Right lung (tissue), 10 donors: ENCODE measurements at places on chromosomes 12 and 14.

GRCh38 chr14:52110441-52111086, 41.7 kb upstream of the NID2 start:
- DNase-seq = no peak

- peak; percentile 42 for DNase-seq
Measured at GRCh38 chr12:126874427-126875026, 1392.4 kb upstream of the TMEM132C start.

GRCh38 chr12:27682534-27682933, 13.7 kb upstream of the REP15 start:
- DNase-seq = no peak

DNA sequence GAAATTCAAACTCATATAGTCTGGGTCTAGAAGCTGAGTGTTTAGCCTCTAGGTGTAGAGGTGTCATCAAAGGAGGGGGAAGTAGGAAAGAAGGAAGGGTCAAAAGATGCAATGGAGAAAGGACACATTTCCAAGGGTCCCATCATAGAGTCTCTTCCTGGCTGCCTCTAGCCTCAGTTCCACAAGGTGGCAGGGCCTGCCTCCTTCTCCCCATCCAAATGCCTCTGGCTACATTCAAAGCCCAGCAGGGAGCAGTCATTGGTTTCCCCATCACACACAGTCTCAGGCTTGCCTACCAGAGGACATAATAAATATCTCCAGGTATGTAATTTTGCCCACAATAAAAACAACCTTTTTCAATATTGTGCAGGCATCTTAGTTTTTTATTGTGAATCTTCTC, 2.1 kb upstream of the CCT2 start:
- DNase-seq = no peak

DNA sequence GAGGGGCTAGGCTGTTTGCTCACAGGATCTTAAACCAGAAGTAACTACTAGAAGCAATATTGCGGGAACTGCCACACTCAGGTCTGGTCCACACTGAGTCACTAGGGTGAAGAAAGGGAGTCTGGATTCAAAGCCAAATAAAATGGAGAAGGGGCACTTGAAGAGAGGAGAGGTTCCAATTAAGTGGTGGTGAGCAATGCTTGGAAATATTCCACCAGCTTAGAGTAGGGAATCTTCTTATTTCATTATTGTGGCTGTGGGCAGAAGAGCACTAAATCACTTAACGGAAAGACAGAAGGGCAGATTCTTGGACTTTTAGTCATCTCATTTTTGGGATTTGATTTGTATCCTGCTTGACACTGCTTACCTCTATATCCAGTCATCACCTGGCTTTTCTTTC, 48.6 kb upstream of the PPP1R12A start:
- DNase-seq = no peak

GRCh38 chr14:87863047-87863446, 129.9 kb downstream of the GALC start:
- no peak for DNase-seq

DNA sequence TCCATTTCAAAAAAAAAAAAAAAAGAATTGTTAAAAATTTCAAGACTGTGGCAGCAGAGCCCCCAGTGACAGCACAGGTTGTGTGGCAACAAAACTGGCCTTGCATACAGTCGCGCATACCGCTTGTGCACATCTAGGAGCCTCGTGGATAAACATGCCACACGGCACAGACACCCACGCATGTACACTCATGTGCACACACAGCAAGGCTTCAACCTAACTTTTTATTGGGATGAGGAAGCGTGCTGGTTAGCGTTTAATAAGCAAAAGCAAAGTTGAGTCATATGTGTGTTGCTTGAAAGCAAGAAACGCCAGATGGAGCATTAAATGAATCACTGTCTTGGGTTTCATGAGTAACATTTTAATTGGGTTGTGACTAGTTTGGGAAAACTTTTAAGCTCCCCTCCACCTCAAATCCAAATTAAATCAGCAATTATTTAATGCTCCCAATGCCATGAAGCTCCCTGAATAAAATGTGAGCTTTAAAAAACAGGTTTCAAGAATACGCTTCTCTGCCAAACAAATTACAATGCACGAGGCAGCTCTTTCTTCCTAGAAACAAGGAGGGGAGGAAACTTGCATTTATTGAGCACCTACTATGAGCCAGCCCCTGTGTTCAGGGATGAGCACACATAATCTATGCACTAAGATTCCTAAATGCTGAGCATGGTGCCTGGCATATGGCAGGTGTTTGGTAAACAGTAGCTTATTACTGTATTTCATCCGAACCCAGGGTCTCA, 35.7 kb upstream of the EML1 start:
- DNase-seq = no peak

DNA sequence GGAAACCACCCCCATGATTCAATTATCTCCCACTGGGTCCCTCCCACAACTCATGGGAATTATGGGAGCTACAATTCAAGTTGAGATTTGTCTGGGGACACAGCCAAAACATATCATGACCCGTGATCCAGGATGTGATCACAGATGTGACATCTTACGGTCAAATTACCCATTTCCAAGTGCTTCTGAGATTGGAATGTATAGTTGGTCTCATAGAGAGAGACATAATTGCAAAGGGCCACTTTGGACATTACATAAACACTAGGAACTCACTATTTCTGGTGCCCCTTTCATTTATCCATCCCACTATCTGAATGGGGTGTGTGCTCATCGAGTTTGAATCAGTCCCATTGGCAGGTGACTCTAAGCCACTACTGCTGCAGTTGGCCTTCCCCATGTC, 204.5 kb downstream of the PHLDA1 start:
- DNase-seq = no peak

GRCh38 chr12:77817276-77817675, 13.4 kb upstream of the NAV3 start:
- no peak for DNase-seq

DNA sequence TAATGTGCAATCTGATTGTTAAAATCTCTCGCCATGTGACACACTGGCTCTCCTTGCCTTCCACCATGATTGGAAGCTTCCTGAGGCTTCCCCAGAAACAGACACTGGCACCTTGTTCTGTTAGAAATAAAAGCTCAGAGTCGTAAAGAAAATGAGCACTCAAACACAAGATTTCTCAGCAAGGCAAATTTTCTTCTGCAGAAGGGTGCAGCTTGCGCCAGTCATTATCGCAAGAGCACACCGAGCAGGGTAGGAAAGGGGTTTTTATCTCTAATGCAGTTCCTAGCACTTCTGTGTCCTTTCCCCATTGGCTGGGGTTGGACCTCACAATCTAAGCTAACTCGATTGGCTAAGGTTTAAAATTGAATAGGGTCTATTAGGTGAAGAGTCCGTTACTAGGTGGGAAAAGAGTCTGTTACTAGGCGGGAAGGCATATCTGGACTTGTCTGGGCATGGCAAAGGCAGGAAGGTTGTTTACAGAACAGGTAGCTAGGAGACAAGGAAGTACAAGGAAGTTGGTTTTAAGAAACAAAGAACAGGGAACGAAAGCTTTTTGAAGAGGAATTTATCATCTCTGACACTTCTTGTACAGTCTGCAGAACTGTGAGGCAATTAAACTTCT, 62.6 kb upstream of the BICD1 start:
- DNase-seq = no peak

- DNase-seq = no peak
Measured at GRCh38 chr14:23056145-23056955, 970 bp downstream of the CDH24 start.

GRCh38 chr12:113818833-113819232, 147.3 kb downstream of the RBM19 start:
- DNase-seq = no peak

DNA sequence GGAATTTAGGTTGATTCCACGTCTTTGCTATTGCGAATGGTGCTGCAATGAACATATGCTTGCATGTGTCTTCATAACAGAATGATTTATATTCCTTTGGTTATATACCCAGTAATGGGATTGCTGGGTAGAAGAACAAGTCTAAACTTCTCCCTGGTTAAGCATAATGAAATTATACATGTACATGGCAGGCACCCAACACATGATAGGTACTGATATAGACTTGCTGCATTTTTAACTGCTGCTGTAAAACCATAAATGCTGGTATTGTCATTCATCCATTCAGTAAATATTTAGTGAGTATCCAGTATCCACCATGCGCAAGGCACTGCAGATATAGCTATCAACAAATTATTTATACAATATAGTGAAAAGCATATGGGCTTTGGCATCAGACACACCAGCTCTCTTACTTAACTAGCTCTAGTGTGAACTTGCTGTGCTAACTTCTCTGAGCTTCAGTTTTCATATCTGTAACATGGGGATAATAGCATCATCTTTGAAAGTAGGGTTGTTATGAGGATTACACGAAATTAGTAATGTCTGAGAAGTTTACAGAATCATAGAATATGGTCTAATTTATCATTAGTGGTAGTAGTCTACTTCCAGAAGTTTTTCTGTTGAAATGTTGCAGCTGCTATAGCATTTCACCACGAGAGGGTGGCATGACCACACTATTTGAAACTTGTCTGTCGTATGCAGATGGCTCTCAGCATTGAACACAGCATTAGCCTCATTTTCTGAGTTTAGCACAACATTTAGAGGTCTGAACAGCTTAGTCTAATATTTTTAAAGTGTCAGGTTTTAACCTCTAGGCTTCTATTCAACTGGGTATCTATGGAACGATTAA, 32.0 kb upstream of the SEL1L start:
- DNase-seq = peak; percentile 31
